Omental fat pad (tissue), 4 donors: ENCODE measurements at places on chromosomes 2 and 18.

- DNase-seq: no peak
Observed at GRCh38 chr2:31654241-31654640, 73.5 kb upstream of the SRD5A2 start.

- no peak for DNase-seq
Observed at GRCh38 chr18:2654169-2654927, 1.2 kb upstream of the SMCHD1 start.

- DNase-seq: no peak
Observed at GRCh38 chr18:49185623-49186022, 234.9 kb upstream of the SMAD7 start.

DNA sequence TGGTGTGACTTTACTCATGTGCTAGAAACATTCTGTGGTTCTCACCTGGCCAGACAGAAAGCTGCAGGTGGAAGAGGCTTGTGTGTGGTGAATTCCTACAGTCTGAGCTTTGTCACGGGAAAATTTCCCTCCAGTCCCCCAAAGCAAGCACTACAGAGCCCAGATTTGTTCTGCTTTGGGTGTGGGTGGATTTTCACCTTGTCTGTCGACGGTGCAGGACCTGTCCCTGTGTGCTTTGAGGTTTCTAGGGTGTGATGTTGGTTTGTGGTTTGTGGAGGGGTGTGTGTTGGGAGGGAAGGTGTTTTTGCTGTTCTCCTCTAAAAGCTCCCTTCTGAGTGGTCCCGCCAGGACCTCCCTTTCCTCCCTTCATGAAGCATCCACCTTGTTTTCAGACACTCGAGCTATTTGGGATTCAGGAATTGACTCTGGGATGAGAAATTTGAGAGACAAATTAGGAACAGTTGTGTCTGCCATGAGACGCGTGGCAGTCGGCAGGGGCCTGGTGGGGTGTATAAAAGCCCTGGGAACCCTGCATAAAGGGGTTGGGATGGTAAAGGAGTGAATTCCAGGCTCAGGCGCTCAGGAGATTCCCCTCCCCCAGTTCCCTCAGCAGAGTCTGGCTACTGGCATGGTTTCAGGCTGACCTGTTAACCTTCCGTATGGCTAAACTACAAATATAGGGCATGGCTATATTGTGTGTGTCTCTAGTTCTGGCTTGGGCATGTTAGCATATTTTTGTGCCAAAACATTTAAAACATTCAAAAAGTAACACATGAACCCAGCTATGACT lies 65.5 kb downstream of the DGKD start:
- no peak for DNase-seq

DNA sequence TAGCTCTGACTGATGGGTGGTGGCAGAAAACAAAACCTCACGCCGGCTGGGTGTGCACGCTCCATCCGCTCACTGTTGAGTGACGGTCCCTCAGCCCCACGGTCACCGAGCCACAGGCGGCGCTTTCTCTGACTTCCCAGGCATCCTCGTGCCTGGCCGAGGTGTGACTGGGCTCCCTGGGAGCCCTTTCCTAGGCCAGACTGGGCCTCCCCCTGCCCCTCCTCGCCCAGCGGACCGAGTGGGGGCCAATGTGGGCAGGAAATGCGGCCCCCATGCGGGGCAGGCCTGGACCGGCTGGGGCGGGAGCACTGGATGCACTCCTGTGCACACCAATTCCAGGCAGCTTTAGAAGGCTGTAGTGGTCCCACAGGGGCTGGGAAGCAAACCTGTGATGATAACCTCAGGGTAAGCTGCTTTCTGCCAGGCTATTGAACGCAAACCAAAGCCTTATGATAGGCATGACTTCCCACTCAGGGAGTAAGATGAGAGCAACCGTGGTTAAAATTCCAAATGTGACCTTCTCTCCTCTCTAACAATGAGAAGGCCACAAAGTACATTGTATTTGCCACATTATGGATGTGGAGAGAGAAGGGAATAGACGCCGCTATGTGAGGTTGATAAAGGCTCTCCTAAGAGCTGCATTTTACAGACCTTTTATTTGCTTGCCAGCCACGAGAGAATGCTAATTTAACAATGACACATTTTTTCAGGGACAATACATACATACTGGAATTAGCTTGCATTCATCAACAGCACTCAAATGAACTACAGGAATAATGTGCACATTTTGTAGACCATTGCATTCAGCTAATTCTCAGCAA lies 83.9 kb upstream of the PGAP1 start:
- no peak for DNase-seq

- no peak for DNase-seq
Observed at GRCh38 chr18:53018791-53019190, 678.8 kb downstream of the DCC start.
